Forelimb muscle (tissue), 1 donor: ENCODE measurements at places on chromosomes 1 and 21. TPM values are rescaled to one million over a fixed set of nuclear protein-coding genes. Genes with fewer than 3 reads are reported as not detected.

SPATA21 gene
- not detected for polyA plus RNA-seq

MMP23B gene
- 44.9 TPM for polyA plus RNA-seq

NTRK1 gene
- 0.37 TPM for polyA plus RNA-seq

AMPD1 gene
- 122 TPM for polyA plus RNA-seq

GPR161 gene
- 10.8 TPM for polyA plus RNA-seq

NUDT4B gene
- polyA plus RNA-seq = not detected

CELSR2 gene
- polyA plus RNA-seq = 3.3 TPM

ANXA9 gene
- 2.5 TPM for polyA plus RNA-seq

PRCC gene
- polyA plus RNA-seq = 65.4 TPM

DNA sequence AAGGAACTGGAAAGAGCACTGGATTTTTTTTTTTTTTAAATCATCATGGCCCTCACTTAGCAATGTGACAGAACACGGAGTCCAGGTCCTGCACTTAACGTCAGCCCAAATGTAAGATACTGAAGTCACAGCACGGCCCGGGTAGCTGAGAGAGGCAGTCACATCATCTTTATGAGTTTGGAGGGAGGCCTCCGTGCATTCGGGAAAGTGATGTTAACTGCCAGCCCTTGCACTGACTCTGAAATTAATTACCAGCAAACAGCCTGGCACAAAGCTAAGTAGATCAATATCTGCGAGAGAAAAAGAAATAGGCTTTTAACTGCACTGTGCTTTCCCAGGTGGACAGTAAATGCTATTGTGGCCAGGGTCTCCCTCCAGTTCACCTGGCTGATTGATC is 109.5 kb upstream of the ADAR start:
- no peak for DNase-seq

DNA sequence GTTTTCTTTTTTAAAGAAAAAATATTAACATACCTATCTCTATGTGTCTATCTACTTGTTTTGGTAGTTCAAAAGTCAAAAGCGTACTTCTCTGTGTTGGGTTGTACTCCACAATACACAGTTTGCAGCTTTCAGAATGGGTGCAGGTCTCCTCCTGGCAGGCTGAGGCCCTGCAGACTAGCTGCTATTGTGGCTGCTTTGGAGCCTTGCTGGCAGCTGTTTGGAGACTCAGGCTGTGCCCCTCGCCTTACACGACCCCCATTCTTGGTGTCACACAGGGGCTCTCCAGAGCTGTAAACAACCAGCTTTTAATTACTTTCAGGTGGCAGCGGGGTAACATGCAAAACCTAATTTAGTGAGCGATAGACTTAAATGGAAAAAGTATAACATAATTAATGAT is 160.4 kb downstream of the DSCAM start:
- DNase-seq = no peak

DNA sequence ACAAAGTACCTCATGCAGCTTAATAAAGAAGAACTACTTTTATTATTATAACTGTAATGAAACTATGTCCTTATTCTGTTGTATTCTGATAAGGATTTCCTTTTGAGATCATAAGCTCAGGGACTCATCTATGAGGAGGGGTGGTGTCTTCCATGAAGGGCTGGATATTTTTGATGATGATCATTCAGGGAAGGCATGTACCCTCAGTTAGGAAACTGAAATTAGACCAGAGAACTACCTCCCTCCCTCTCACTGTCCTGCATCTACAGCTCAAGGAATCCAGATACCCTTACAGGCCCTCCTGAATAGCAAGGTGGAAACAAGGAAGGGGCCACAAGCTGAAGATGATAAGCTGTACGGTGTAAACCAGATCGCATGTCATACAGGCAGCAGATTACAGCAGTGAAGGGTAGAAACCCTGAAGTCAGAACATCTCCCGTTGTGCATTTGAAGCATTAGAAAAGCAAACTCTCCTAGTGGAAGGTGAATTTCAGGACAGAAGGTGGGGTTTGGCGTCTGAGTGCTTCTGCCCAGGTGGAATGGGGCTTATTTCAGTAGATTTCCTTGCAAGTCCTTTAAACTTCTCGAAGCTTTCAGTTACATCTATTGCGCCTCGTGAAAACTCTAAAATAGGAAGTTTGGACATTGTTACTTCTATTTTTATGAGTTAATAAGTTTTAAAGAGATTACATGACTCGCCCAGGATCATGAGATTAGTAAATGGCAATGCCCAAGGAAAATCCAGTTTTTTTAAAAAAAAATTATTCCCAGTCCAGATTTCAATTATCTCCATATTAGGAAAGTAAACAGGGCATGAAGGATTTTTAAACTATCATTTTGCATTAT is 101.1 kb upstream of the HNRNPU start:
- no peak for DNase-seq

DNA sequence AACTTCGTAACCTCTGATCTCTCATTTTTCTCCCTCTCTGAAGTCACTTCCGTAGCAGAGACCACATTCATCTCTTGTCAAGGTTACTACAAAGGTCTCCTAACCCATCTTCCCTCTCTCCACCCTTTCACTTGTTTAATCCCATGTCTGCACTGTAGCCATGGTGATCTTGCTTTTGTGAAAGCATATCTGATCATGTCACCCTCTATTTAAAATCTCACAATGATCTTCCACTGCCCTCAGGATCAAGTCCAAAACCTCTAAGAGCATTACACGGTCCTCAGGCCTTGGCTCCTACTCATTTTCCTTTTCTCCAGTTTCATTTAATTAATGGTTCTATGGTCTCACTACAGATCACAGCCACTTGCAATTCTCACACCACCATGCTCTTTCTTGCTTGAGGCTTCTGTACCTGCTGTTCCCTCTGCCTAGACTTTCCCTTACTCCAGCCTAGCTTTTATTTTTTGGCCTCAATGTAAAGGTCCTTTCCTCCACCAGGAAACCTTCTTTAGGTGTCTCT is 12.1 kb downstream of the ARHGEF11 start:
- no peak for DNase-seq

DNA sequence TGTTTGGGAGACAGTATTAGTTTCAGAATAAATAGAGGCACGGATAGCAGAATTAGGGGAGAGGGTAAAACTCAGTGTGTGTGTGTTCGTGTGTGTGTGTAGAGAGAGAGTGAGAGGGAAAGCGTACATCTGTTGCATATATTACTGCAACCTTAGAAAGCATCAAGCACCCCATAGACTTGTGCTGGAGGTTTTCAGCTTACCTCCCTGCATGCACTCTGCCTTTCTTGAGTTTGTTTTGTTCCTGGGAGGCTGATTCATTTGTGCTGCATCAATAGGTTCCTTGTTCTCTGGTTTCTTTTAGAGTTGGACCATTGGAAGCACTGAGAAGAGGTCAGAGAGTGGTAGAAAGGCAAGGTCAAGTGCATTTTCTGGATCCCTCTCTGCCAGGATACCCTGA is 104.4 kb upstream of the KCNK1 start:
- no peak for DNase-seq

DNA sequence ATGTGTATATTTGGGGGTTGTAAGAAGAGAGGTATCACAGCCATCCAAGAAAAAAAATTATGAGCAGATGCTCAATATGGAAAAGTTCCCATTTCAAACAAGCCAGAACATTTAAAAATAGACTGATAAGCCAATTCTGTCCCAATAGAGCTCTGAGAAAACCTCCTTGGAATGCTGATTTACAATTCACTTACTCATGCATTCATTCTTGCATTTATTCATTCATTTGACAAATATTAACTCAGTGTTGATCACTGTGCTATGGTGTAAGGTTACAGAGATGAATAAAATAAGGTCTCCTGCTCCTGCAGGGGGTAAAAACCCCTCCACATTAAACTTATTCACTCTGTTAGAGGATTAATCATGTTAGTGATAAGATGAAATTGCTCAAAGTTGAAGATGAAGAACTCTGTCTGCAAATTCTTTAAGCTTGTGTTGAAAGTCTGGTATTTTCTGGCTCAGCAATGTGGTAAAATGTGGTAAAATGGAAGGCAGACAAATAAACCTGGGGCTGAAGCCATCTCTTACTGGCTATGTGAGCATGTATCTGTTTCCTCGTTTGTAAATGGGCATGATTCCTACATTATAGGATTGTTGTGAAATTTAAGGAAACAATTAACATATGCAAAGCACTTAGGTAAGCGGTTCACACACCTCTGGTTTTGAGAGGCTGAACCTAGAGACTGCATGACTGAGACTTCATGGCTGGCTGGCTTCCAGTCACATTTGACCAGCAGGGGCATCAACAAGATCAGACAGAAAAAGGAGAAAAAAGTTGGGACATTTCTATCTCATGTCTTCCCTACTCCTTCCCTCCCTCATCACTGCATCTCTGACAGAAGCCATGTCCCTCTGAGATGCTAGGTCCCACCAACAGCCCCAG is 45.0 kb upstream of the DAB1 start:
- peak; percentile 16 for DNase-seq

- DNase-seq = no peak
Observed at GRCh38 chr1:244350027-244350426, 101.7 kb downstream of the ADSS2 start.

- DNase-seq = no peak
Observed at GRCh38 chr1:222552882-222553281, 5.0 kb upstream of the HHIPL2 start.

DNA sequence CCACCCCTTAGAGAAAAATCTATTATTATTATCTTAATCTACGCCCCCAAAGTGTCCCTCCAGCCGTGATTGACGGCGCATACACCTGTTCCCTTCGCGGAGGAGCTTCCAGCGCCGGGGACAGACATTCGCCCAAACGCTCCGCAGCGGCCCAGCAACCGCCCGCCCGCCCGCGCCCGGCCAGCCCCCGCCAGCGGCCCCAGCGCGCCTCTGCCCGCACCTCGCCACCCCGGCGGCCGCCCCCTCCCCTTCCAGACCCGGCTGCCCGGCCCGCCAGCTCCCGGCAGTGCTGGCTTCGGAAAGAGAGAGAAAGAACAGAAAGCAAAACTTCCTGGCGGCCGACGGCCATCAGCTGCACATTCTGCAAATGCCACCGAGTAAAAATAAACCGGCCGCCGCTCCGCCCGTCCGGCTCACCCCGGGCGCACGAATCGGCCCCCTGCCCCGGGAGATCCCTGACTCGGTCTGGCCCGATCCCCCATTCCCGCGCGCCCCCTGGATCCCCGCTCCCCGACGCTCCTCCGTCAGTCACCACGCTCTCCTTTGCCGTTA is 1.6 kb downstream of the CASZ1 start:
- no peak for DNase-seq

- DNase-seq = no peak
Observed at GRCh38 chr1:114574365-114574764, 7.0 kb downstream of the BCAS2 start.

GRCh38 chr1:202018468-202019234 is 8.3 kb downstream of the ELF3 start:
- DNase-seq = no peak

DNA sequence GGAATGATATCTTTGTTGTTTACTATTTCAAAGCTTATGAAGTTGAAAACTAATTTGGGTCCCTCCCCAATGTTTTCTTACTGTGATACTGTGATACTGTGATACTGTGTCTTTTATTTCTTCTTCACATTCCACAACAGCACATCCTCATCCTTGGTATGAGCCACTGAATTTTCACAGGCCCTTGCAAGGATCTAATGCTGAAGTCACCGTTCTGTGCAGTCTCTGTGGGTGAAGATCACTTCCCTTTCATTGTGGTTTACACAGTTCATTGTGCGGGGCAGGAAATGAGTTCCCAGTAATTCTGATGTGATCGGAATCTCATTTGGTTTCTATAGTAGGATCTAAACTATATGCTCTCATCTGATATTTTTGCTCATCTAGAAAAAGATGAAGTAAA is 32.1 kb upstream of the PAXBP1 start:
- no peak for DNase-seq

GRCh38 chr1:159892944-159893343 is 7.0 kb downstream of the CFAP45 start:
- DNase-seq = no peak

- DNase-seq = no peak
Observed at GRCh38 chr1:16367968-16368890, 1.2 kb downstream of the SZRD1 start.
